CD4-positive, alpha-beta T cell (primary cell): ENCODE measurements at places on chromosomes 4 and X. TPM values are rescaled to one million over a fixed set of nuclear protein-coding genes. Genes with fewer than 3 reads are reported as not detected.

DNA sequence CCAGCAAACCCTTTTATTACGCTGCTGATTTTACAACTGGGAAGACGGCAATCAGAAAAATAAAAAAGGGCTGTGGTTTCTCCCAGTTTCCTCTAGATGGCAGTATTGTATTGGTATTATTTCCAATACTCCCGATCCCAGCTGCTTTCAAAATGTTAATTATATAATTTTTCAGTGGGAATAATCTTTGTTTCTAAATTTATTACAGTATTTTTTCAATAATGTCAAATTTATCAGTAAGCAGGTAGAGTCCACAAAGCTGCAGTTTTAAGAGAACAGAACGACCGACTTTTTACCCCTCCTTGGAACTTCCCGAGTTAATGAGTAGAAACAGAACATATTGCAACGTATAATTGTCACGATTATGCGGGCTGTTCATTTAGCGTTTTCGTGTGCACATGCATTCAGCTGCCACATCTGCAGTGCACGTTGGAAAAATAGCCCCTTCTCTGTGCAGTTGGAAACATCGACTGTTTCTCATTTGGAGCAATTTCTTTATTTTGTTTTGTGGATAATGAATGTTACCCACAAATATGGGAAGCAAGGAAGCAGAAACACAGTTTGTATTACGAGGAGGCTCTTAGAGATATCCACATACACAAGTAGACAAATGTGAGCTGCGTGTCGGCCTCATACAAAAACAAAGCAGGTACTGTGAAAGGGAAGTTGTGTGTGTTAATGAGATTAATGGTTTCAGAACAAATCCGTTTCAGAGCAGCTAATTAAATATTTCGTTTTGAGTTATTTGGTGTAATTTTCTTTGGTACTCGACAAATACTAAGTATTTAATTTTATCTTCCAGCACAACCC, 188.0 kb downstream of the STIM2 start:
- DNase-seq, result no peak

DNA sequence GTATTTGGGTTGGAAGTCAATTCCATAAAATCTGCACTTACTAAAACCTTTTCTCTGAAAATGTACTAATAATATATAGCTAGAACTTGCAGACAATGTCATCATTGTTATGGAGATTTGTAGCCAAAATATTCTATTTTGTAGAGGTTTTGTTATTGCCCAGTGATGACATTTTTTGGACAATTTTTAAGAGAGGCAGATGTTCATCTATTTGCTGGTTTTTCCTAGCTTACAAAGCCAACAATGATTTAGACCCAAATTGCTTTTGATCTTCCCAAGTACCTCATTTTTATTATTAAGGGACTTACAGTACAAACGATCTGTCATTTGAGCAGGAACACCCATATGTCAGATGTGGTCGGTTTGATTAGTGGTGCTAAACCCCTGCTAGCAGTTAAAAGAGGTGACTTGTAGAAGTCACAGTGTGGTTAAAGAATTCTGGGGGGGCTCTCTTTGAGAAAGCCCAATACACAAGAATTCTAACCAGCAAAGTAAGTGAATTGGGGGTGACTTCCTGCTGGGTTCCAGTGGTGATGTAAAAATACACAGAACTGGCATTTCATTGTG, 136.2 kb downstream of the KIT start:
- no peak for DNase-seq

TMPRSS11B gene
- total RNA-seq, result not detected

DNA sequence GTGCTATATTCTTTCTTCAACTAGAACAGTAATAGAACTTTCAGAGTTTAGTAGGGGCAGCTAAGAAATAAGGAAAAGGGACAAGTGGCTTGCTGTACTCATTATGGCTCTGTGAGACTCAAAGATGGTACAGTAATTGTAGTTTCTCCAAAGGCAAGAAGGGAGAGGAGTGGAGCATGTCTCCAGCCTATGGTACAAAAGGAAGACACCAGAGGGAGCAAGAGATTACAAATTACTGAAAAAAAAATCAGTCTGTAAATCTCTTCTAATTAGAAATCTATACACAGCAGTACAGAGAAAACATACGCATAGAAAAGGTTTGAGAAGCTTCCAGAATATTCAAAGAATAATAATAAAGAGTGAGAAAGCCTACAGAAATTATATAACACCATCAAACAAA, 61.4 kb downstream of the KLHL4 start:
- DNase-seq, result no peak
